ENCODE measurements at places on chromosomes 1 and 21.

GRCh38 chr1:184210031-184210430, 158.5 kb downstream of the TSEN15 start:
- DNase-seq, result no peak

DNA sequence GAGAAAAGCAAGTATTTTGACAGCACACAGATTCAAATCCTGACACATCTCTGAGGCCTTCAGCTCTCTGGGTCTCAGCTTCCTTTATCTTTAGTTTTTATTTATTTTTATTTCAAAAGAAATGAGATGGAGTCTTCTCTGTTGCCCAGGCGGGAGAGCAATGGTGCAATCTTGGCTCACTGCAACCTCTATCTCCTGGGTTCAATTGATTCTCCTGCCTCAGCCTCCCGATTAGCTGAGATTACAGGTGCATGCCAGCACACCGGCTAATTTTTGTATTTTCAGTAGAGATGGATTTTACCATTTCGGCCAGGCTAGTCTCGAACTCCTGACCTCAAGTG, 19.1 kb upstream of the ATP2B4 start:
- DNase-seq, result no peak

- no peak for DNase-seq
Observed at GRCh38 chr1:220344745-220345144, 72.5 kb upstream of the RAB3GAP2 start.

DNA sequence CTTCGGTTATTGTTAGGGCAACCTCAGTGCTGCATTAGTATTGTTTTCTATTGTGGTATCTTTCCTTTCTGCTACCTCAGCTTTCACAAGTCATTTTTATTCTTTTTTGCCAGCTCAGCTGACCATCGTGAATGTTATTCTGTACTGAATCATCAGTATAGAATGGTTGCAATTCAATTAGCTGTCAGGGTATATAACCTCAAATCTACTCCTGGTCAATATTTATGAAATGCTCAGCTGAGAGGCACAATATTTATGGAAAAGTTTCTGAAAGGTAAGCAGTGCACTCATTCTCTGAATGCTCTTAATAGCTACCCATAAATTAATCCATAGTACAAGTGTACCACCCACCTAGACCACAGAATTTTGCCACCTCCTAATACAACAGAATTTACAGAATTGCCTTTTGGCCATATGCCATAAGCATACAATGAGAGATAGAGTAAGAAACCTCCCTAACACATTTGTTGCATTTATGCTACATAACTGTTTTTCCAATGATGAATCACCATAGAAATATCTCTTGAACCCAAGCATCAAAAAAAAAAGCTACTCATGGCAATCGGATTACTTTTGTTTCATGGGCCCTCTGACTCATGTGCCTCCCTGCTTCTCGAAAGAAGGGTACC, 732.6 kb upstream of the CHRM3 start:
- no peak for DNase-seq

DNA sequence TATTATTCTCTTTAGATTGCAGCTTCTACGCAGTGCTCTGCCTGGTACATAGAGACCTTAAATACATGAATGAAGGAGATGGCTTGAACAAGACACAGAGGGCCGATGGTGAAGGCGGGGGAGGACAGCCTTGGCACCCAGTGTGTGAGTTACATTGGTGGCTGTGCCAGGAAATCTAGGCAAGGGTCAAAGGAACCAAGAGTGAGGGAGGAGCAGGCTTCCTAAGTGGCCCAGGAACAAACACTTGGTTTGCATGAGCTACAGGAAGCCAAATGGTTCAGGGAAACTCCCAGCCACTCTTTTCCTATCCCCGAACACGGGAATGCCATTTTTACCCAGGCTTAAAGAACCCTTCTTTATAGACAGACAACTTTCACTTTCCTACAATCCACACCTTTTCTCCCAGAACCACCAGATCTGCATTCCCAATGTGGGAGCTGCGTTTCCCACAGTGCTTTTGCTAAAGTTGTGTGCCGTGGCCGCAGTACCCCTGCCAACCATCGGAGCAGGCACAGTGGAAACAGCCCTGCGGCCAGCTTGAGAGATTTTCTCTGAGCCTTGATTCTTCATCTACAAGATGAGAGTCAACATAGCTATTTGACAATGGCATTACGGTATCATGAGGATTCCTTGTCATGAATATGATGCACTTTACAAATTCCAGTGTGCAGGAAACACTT, 3.5 kb upstream of the CLEC20A start:
- no peak for DNase-seq

DNA sequence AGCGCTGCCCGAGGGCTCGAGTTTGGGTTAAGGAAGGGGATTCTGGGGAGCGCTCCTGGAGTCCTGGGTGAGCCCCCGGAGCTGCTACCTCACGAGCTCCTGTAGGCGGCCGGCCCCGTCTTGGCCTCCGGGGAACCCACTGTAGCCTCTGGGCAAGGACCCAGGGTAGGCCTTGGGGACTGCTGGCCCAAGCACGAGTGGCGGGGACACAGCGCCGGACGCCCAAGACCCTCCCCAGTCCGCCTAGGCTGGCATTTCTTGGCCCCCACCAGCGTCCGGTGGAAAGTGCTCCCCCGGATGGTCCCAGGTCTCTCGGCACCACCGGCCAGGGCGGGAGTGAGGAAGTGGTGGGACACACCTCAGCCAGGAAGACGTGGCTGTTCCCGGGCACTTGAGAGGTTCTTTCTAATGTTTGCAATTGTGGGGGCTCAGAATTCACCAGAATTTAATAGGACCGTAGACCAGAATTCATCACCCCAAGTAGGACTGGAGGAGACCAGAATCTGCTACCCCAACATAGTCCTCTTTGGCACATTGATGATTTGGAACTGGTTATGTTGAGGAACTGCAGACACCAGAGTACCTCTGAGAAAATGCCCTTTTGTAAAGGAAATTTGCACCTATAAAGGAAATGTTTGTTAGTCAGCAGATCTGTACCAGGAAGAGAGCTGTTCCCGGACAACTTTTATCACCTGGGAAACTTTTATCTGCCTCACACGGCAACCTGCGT, 622 bp upstream of the TMPRSS2 start:
- DNase-seq, result no peak

DNA sequence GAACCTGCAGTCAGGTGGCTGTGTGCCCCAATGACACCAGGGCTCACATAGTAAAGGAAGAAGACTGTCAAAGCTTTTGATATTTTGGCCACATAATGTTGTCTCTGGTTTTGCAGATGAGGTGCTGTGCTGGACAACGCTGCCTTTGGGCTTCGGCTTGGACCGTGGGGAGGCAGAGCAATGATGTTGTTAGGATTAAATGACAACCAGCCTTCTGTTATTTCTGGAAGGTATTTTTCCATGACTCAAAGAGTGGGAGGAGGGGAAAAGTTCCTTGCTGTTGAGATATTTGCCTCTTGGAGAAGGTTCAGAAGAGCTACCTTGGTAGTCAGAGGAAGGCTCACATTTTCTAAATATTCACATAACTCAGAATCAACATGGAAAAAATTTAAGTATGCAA, 187.3 kb upstream of the GALNT2 start:
- no peak for DNase-seq

DNA sequence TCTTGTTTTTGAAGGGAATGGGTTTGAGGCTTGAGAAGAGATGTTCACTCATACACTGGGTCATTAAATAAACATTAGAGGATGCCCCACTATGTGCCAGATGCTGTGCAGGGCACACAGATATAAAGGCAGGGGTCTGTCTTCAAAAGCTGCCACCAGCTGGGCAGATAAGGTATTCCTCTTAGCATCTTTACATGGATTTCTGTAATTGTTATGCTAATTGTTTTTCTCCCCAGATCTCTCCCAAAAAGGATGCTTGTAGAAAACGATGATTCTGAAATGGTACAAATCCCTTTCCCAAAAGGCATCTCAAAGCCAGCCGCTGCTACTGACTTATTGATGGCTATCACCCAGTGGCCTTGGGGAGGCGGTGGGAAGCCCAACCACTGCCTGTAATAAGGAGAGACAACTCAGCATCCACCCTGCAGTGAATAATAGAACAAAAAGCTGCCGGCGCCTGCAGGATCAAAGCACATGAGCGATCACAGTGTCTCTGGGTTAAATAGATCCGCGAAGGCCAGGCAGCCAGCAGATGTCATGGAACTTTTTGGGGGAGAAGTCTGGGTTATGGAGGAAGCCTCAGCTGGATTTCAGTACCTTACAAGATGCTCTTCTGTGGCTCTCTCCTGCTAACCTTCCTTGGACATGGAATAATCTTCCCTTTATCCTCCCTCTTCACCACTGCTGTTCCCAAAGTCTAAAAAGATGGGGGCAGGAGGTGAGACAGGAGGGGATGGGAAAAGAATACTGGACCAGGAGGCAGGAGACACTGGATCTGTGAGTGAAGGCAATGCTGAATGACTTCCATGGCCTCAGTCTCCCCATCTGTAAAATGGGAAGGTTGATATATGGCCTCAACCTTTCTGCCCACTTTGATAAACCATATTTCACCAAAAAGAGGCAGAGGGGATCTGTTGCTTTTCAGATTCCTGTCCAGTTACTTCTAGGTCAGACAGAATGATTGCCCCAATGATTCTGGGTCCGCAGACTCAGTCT, 54.8 kb upstream of the CD34 start:
- no peak for DNase-seq

DNA sequence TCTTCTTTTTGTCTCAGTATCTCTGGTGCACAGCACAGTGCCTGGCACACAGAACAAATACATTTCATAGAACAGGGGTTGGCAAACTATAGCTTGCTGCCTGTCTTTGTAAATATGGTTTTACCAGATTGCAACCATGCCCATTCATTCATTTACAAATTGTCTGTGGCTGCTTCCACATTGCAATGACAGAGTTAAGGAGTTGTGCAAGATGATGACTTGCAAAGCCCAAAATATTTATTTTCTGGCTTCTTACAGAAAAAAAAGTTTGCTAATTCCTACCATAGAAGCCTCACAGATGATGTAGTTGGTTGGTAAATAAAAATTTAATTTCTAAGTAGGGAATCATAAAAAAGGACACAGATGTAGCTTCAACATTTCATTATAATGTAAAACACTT, 11.2 kb upstream of the HMGB4 start:
- DNase-seq, result no peak

GRCh38 chr1:58919226-58919958, 135.5 kb upstream of the JUN start:
- no peak for DNase-seq

DNA sequence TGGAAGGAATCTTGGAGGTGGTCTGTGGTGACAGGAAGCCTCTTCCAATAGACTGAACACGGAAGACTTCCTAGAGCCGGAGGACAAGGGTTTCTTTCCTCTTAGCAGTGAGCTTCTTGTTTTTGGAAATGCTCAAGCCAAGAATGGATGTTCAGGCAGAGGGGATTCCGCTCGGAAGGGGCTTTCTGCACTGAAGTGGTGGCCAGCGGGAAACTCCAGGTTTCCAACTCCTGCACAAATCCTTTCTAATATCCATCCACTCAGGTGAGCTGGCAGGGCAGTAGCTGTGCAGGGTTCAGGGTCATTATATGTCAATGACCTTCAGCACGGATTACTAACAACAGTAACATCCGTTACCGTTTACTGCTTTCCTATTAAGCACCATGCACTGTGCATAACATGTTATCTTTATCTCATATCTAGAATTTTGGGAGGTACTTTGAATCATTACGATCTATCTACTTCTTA, 573 bp upstream of the CPT2 start:
- DNase-seq, result no peak

- DNase-seq, result no peak
Observed at GRCh38 chr1:150352866-150353265, 11.1 kb upstream of the RPRD2 start.

DNA sequence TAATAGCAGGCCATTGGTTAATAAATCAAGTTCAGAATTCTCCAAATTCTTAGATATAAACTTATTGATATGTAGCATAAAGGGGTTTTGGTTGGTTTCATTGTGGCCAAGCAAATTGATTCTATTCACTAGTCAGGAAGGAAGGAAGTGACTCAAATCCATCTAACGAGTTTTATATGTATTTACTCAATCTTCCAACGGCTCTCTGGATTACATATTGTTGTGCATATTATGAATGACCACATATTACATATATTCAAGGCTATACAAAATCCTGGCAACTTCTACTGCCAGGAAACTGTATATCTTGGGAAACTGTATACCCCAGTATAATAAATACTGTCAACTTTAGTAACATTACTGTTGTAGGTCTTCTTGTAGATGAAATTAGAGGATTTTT, 20.1 kb upstream of the PDE4B start:
- DNase-seq, result no peak

GRCh38 chr1:207903053-207903452, 7.9 kb downstream of the CD34 start:
- no peak for DNase-seq

DNA sequence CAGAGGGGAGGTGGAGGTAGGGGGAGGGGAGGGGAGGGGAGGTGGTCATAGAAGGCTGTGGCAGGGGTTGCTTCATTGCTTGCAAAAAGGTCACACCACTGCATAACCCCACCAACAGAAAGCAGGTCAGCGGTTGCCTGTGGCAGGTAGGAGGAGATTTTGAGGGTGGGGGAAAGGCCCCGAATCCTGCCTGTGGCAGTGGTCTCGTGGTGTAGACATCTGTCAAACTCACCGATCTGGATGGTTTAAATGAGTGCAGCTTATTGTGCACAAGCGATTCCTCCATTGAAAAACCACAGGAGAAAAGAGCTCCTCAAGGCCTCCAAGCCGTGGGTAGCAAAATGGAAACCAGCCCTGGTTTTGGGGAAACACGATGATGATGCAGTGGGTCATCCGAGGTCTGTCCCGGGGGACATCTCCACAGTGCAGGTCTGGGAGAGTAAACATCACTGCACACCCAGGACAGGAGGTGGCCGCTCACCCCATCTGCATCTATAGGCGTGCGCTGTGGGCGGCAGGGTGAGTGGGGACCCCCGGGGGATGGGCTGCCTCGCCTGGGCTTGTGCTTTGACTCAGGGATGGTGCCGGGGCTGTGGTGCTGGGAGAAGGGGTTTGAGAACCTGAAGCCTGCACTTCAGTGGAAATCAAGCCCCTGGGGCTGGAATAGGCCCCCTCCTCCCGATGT, 112.3 kb downstream of the CRYAA start:
- no peak for DNase-seq

GRCh38 chr1:22841860-22842281, 130.8 kb downstream of the LACTBL1 start:
- no peak for DNase-seq

DNA sequence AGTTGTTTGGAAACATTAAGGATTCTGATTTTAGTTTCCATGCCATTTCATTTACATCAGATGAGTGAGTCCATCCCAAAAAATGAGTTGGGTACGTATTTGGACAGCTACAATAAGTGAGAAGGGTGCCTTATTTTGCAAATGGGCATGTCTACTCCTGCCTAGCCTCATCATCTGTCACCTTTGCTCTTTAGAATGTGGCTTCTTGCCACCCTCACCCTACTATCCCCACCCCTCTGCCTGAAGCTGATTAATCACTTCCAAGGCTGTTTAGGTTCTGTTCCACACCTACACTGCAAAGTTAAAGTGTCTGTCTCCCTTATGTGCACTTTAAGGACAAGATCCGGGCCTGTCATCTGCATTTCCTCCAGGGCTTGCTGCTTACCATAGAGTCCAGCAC, 61.2 kb downstream of the ST6GALNAC5 start:
- no peak for DNase-seq

DNA sequence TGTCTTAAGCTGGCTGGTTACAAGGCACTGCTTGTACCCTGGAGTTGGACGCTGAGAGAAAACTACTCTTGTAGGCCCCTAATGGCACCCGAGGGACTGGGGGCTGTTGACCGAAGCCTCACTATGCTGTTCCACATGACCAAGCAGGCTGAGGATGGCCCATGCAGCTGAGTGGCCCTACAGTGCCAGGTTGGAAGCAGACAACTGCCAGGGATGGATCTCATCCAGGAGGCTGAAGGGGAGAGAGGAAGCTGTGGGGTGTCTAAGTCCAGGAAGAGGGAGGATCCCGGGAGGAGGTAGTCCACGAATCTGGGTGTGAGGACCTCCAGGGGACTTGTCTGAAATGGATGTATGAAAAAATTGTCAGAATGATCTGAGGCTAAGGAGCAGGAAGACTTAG, 45.8 kb downstream of the FOXD2 start:
- no peak for DNase-seq

Measured in hematopoietic multipotent progenitor cell treated with erythropoietin and hydrocortisone succinate and interleukin-3 and kit ligand, for 15 days (in vitro differentiated cells).